ENCODE measurements at places on chromosomes 4 and X.

DNA sequence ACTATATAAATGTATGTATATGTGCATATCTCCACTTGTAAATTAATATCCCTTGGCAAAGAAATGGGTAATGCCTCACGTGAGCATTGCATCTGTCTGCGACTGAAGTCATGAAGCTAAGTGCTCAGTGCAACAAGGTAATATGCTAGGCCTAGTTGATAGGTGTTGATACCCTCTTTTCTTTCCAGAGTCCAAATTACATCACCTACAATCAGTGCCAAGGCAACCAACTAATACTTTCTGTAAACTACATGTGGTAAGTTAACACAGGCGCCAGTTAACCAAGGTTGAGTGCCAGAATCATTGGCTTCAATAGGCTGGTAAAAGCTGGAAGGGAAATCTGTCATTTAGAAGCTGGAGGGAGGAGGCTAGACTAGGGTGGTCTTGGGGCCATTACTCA, 41.1 kb downstream of the GPM6B start:
- no peak for DNase-seq

DNA sequence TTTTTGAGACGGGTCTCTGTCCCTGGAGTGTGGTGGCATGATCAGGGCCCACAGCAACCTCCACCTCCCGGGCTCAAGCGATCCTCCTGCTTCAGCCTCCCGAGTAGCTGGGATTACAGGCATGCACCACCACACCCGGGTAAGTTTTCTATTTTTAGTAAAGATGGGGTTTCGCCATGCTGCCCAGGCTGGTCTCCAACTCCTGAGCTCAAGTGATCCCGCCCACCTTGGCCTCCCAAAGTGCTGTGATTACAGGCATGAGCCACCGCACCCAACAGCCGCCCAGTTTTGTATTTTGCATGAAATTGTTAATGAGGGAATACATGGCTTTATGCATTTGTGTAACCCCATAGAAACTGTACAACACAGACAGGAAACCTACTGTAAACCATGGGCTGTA, 2.8 kb upstream of the ARHGAP4 start:
- no peak for DNase-seq

GRCh38 chr4:144402176-144402575, 243.8 kb upstream of the HHIP start:
- DNase-seq: no peak

GRCh38 chr4:72911316-72911715, 158.2 kb downstream of the COX18 start:
- no peak for DNase-seq
